ENCODE measurements at places on chromosomes 4 and X.

DNA sequence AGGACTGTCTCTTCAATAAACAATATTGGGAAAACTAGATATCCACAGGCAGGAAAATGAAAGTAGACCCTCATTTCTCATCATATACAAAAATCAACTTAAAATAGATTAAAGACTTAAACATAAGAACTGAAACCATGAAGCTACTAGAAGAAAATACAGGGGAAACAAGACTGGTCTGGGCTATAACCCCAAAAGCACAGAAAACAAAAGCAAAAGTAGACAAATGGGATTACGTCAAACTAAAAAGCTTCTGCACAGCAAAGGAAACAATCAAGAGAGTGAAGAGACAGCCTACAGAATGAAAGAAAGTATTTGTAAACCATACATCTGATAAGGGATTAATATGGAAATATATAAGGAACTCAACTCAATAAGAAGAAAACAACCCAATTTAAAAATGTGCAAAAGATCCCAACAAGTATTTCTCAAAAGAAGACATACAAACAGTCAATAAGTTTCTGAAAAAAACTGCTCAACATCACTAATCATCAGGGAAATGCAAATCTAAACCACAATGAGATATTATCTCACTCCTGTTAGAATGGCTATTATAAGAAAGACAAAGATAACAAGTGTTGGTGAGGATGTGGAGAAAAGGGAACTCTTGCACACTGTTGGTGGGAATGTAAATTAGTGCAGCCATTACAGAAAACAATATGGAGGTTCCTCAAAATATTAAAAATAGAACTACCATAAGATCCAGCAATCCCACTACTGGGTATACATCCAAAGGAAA, 325.3 kb upstream of the RASGEF1B start:
- DNase-seq: no peak

DNA sequence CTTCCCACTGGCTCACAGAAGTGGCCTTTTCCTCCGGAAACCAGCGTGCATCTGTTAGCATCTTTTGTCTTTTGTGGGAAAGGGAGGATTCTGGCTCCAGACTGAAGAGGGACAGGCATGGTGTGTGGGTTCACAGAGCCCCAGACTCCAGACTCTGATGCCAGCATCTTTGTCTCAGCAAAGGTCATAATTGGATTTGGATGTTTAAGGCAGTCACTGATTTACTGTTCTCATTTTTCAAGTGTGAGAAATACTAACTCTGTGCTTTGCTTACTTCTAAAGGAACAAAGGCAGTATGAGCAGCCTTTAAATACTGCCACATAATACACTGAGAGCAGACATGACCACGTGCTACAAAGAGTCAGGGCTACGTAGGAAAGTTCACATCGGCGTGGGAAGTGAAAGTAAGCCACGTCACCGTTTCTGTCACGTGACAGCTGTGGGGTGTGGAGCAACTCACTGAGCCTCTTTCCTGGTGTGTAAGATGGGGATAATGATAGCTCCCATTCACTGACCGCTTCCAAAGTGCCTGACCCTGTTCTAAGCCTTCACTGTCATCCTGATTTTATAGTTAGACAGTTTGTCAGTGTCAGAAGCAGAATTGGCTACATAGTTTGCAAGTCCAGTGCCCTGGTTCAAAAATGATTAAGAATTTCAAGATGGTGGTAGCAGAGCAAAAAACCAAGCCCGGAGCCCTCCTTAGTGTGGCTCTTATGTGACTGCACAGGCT, 24.8 kb upstream of the TMSB4X start:
- DNase-seq: peak; percentile 89

- no peak for DNase-seq
Observed at GRCh38 chr4:10684631-10685030, at the start of gene CLNK. CLNK (minus strand) TSS chr4:10684768; CDS start chr4:10667869, 16,899 bp downstream.

DNA sequence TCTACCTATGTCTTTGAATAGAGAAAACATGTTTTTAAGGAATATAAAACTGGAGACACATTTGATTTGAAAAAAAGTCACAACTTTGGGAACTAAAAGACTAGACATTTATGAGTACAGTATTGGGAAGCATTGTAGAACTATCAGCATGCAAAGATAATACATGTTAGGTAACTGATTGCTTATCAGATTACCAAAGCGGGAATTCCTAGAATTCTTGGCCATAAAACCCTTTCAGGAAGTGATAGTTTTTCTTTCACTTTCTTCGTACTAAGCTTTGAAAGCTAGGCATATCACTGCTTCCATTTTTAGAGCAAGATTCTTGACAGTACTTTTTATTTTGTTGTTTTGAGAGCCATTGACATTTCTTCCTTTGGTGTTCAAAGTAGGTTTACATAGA, 646.6 kb upstream of the PITX2 start:
- no peak for DNase-seq

- DNase-seq: peak; percentile 75
Observed at GRCh38 chrX:53714580-53715345, 28.2 kb upstream of the HUWE1 start.

Measured in activated naive CD4-positive, alpha-beta T cell treated with anti-CD3 and anti-CD28 coated beads, Interleukin-2, amount 10 ng/mL, durations not matched to agents 7 days and 5 days (primary cell).